ENCODE measurements at places on chromosomes 6 and 20. TPM values are rescaled to one million over a fixed set of nuclear protein-coding genes. Genes with fewer than 3 reads are reported as not detected.

DNA sequence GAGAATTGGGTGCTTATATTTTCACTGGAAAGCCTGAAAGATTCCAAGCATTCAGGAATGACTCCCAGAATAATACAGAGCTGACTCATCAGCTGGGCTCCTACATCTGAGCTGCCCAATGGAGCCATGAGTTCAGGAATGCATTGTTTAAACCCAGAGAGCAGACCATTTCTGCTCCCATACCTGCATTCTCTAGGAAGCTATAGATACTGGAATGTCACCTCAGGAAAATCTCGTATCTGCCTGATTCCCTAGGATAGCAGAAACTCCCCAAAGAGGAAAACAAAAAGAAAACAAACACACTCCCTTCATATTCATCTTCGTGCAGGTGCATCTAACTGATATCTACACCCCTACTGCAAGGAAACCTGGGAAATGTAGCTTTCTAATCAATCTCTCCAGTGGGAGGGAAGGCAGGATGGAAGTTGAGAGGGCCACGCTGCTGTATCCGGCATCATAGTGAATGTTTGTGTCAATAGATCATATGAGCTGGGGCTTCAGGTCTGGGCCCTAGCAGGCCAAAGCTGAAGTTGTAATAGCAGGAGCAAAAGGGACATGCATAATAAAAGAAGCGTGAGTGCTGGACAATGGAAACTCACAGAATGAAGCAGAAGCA is 8.2 kb upstream of the SLC2A12 start:
- no peak overlapping the region for H3K27ac ChIP-seq
- H3K27me3 ChIP-seq, result no peaks in the 10 kb centered on the region
- no peaks in the 10 kb centered on the region for H3K4me1 ChIP-seq
- H3K36me3 ChIP-seq, result no peaks in the 10 kb centered on the region
- no peak overlapping the region for H3K4me3 ChIP-seq
- DNase-seq, result no peak

GRCh38 chr20:9609887-9610502 is 95.6 kb downstream of the LAMP5 start:
- H3K4me1 ChIP-seq, result no peaks in the 10 kb centered on the region
- no peaks in the 10 kb centered on the region for H3K36me3 ChIP-seq
- H3K4me3 ChIP-seq, result no peak overlapping the region
- DNase-seq, result peak; percentile 51

The C20orf141 gene
- total RNA-seq, result not detected

- H3K36me3 ChIP-seq, result no peaks in the 10 kb centered on the region
- H3K27me3 ChIP-seq, result no peaks in the 10 kb centered on the region
- no peak for DNase-seq
- no peak overlapping the region for H3K27ac ChIP-seq
These were observed 110.8 kb upstream of the MLN start for GRCh38 chr6:33914645-33915044.

DNA sequence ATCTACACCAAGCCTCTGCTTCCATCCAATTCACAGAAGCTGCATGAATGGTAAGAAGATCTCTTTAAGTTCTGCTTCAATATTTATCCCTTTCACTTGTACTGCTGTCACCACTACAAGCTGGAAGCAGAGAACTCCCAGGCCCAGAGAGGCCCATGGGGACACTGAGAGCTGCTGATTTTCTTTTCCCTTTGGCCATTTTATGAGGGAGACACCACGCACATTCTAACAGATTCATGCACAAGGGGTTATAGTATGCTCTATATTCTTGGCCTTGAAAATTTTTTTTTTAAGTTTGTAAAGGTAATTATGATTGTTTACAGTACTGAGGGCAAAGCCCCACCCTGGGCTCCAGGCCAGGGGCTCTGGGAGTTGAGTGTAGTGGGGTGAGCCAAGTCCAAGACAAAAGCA is 88.4 kb downstream of the MYB start:
- H3K36me3 ChIP-seq, result no peaks in the 10 kb centered on the region
- DNase-seq, result no peak
- H3K27ac ChIP-seq, result no peak overlapping the region
- no peaks in the 10 kb centered on the region for H3K27me3 ChIP-seq
- no peak overlapping the region for H3K4me3 ChIP-seq
- H3K4me1 ChIP-seq, result peaks cover 15% of the 10 kb centered on the region

The WFDC5 gene
- total RNA-seq, result 1.0 TPM

GRCh38 chr6:168226902-168227318 is 92.7 kb downstream of the DACT2 start:
- H3K27ac ChIP-seq, result no peak overlapping the region
- no peaks in the 10 kb centered on the region for H3K36me3 ChIP-seq
- H3K4me1 ChIP-seq, result no peaks in the 10 kb centered on the region
- no peak for DNase-seq
- H3K27me3 ChIP-seq, result no peaks in the 10 kb centered on the region

GRCh38 chr6:92139601-92140000 is 1279.8 kb downstream of the EPHA7 start:
- H3K27ac ChIP-seq, result no peak overlapping the region
- DNase-seq, result no peak
- H3K4me1 ChIP-seq, result no peaks in the 10 kb centered on the region
- H3K4me3 ChIP-seq, result no peak overlapping the region

DNA sequence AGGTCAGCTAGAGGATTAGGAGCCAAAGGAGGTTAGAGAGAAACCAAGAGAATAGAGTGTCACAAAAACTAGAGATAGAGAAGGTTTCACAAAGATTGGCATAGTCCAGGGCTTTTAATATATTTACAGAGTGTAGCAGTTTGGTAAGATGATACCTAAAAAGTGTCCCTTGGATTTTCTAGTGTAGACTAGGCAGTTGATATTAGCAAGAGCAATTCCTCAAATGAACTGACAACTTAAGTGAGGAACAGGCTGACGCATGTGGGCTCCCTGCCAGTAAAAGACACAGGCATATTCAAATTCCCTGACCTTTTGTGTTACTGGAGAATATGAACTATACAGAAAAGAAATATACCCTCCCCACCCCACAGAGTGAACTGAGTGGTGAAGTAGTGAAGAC is 40.1 kb downstream of the VTA1 start:
- no peak overlapping the region for H3K27ac ChIP-seq
- no peak overlapping the region for H3K4me3 ChIP-seq
- no peaks in the 10 kb centered on the region for H3K36me3 ChIP-seq
- no peaks in the 10 kb centered on the region for H3K27me3 ChIP-seq
- DNase-seq, result no peak

DNA sequence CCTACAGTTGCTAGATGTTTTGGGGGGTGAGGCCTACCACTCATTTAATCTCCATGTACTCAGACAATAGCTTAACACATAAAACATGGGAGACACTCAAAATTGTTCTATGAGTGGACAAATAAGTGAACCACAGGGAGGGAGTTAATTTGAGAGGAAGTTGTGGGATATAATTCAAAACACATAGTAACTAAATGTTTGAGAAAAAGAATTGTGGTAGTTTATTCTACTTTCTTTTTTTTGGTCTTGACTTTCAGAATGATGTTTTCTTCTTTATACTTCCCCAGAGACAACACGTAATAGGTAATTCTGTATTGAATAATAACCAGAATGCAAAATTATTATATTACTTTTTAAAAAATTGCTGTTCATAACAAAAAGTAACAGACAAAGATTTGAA is 453.8 kb downstream of the RFPL4B start:
- no peaks in the 10 kb centered on the region for H3K4me1 ChIP-seq
- H3K27ac ChIP-seq, result no peak overlapping the region
- H3K27me3 ChIP-seq, result no peaks in the 10 kb centered on the region
- H3K36me3 ChIP-seq, result no peaks in the 10 kb centered on the region

GRCh38 chr6:16136621-16137450 is 8.0 kb downstream of the MYLIP start:
- DNase-seq, result peak; percentile 13
- H3K36me3 ChIP-seq, result no peaks in the 10 kb centered on the region
- peak overlapping the region; percentile 25 for H3K27ac ChIP-seq
- peaks cover 26% of the 10 kb centered on the region for H3K4me1 ChIP-seq
- no peaks in the 10 kb centered on the region for H3K27me3 ChIP-seq

GRCh38 chr6:141153563-141153962 is 979.2 kb upstream of the GJE1 start:
- no peaks in the 10 kb centered on the region for H3K27me3 ChIP-seq
- H3K36me3 ChIP-seq, result no peaks in the 10 kb centered on the region
- no peak for DNase-seq
- no peaks in the 10 kb centered on the region for H3K4me1 ChIP-seq

The PYGB gene
- total RNA-seq, result 261 TPM

The SEMG1 gene
- total RNA-seq, result 0.14 TPM

GRCh38 chr6:146184701-146185100 is 155.8 kb downstream of the GRM1 start:
- no peak overlapping the region for H3K27ac ChIP-seq
- H3K4me3 ChIP-seq, result no peak overlapping the region
- H3K27me3 ChIP-seq, result no peaks in the 10 kb centered on the region
- H3K4me1 ChIP-seq, result no peaks in the 10 kb centered on the region
- H3K36me3 ChIP-seq, result no peaks in the 10 kb centered on the region

The RIMS1 gene
- total RNA-seq, result 9.7 TPM

- H3K4me3 ChIP-seq, result no peak overlapping the region
- H3K27me3 ChIP-seq, result no peaks in the 10 kb centered on the region
- H3K36me3 ChIP-seq, result no peaks in the 10 kb centered on the region
- H3K4me1 ChIP-seq, result no peaks in the 10 kb centered on the region
These were observed 57.9 kb downstream of the ADGRF5 start for GRCh38 chr6:46863791-46864190.

Measured in prostate gland (tissue), 2 donors.